ENCODE measurements at places on chromosomes 5 and 9.

GRCh38 chr5:131589510-131590348 lies 45.3 kb downstream of the RAPGEF6 start:
- peak; percentile 67 for DNase-seq

DNA sequence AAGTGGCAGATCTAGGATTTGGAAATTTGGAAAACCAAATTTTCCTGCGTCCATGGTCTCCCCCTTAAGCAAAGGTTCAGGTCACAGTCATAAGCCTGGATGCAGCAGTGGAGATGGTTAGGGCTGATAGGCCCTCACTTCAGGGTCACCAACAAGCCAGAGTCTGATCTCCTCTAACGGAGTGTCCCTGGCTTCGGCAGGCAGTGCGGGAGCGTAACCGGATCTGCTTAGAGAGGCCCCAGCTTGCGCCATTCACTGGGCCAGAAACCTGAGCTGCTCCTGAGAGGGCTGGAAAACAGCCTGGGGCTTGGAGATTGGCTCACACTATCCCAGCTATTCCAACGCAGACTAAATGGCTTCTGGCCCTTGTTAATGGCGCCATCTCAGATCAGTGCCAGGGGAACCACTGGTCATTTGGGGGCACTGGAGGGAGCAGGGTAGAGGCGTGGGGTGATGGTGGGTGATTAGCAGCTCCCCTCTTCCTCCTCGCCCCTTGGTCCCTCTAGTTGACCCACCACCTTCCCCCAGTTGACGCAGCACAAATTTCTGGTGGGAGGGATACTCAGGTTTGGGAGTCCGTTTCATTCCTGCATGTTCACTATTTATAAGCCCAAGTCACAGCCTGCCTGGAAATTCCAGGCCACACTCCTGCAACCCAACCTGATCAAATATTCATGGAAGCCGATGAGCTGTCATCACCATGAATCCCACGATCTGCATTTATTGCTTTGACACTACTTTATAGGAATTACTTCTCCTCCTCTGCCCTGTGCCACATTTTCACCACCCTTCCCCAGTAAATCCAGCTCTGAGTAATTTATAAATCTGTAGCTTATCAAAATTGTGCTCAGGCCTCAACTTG lies 134.6 kb upstream of the CPEB4 start:
- no peak for DNase-seq

- no peak for DNase-seq
Observed at GRCh38 chr9:86792136-86792535, 155.2 kb downstream of the GAS1 start.

GRCh38 chr5:79754865-79755555 lies 65.4 kb downstream of the CMYA5 start:
- DNase-seq, result no peak

- DNase-seq, result no peak
Observed at GRCh38 chr9:29209748-29210291, 1636.5 kb upstream of the C9orf72 start.

- DNase-seq, result no peak
Observed at GRCh38 chr5:97929383-97929782, 746.3 kb upstream of the RIOK2 start.

GRCh38 chr5:172586125-172587060 lies 54.7 kb upstream of the NEURL1B start:
- DNase-seq, result no peak

DNA sequence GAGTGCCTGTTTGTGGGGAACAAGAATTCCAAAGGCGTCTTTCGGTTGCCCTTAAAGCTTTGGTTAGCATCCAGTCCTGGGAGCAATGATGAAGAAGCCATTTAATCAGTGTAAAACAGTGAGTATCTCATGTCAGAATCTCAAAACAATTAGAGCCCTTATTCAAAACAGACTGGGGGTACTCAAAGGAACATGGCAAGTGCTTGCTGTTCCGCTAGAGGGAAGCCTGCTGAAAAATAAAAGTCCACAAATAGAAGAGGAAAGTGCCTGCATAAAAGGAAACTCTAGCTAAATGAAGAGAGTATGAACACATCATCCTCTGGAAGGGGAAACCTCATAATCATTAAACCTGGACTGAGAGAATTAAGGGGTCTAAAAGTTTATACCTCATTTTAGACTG lies 26.4 kb downstream of the FBXL7 start:
- no peak for DNase-seq

DNA sequence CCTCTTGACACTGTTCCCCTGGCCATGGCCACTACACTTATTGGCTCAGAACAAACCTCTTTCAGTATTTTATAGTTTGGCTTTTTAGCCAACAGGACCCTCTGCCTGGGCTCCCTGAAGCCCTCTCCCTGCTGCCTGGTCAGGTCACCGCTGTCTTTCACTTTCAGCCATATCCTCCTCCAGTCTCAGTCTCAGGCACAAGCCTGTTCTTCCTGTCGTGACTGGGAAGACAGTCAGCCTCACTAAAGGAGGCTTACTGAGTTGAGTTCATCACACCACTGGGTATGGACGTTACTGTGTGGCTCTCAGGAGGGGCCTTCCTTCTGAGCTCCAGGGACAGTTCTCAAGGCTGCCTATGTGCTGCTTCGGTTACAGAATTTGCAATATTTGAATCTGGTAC lies 2.0 kb downstream of the QSOX2 start:
- DNase-seq, result no peak

DNA sequence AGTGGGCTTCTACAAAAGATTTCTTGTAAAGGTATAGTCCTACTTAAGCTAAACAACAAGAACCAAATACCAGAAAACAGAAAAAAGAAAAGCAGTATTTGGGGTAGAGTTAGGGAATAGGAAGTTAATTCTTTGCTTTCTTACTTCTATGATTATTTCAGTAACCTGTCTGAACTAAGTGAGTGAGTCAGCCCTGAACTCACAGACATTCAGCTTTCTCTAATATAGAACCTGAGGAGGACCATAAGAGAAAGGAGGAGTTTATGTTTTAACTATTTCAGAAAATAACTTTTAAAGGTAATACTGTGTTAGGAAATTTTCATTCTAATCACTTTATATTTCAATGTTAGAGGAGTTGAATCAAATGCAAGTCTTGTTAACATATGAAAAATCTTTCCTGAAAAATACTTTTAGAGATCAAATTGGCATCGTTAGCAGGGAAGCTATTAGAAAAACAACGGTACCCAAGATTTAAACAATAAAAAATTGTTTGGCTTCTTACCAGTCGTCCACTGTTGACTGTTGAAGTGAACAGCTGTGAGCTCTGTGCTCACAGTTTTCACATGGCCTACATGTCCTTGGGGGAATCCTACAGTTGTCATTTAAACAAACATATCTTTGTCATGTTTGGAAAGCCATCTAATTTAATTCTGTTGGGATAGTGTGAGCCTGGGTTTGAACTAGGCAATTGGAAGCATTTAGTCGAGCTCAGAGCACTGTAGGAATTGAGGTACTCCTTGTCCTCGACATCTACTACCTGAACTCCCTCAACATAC lies 19.9 kb upstream of the ZFAND5 start:
- DNase-seq, result no peak

DNA sequence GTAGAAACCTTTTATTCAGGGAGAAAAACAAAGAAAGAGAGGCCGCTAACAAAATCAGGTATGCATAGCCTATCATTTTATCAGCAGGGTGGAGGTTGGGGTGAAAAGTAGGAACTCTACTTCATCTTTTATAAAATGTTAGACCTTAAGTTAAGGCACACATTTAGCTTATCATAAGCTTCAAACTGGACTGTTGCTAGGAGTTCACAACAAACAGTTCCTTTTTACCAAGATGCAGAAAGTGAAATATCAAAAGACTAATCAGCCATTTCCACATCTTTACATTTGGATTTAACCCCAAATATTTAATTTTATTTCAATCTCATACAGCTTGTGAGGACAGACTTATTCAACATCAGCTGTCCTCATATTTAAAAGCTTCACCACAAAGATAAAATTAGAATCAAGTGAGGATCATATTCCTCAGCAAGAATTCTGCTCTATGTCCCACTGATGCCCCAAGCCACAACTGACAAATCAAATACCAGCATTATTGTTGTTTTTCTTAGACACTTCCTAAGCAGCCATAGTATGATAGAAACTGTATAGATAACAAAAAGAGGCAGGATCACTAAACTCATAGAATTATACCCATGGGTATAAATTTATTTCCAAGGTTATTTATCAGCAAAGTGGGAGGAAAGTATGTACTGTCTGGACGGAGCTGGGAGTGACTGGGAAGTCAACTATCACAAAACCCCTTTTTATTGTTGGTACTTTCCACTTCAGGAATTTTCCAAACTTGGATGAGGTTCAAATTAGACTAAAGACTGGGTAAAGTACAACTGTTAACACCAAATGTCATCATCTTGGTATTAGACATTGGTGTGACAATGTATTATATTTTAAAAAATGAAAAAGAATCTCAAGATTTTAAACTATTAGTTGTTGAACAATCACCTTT lies 29.9 kb upstream of the MYOT start:
- no peak for DNase-seq

DNA sequence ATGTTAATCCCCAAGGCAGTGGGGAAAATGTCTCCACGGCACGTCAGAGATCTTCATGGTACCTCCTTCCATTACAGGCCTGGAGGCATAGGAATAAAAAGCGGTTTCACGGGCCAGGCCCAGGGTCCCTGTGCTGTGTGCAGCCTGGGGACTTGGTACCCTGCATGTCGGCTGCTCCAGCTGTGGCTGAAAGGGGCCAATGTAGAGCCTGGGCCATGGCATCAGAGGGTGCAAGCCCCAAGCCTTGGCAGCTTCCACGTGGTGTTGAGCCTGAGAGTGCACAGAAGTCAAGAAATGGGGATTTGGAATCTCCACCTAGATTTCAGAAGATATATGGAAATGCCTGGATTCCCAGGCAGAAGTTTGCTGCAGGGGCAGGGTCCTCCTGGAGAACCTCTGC lies 508.9 kb upstream of the COX7C start:
- DNase-seq, result no peak

DNA sequence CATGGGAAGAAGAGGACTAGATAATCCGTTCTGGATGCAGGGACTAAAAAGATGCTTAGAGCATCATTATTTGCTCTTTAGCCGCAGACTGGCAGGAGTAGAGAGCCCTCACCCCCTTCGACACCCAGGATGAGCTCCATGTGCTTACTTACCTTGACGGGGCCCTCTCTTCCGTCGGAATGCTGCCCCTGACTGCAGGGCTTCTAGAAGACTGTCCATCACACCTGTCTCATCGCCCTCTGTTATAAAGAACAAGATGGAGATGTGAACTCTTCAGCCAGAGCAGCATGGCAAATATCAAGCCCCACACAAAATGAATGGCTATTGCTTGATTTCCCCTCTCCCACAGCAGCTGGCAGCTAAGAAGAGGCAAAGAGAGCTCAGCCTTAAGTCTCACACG lies 35.1 kb downstream of the PCDHGC5 start:
- DNase-seq, result no peak

GRCh38 chr9:127096208-127096607 lies 26.2 kb downstream of the ANGPTL2 start:
- no peak for DNase-seq

GRCh38 chr5:84718377-84718776 lies 333.7 kb upstream of the EDIL3 start:
- DNase-seq, result no peak

DNA sequence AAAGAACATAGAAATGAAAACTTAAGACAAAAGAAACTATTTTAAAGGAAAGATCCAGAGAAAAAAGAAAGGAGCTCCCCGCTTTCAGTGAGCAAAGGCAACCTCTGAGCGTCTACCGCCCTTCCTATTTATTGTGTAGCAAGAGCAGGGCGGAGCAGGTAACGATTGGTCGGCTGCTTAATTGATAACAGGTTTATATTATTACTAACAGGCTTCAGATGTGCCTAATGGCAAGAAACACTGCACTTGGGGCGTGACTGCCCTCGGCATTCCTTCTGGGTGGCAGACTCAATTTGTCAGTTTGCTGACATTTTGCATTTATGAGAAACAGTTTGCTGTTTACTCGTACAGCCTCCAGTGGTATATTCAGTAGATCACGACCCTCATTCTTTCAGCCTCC lies 482.7 kb upstream of the C9orf72 start:
- DNase-seq, result no peak

DNA sequence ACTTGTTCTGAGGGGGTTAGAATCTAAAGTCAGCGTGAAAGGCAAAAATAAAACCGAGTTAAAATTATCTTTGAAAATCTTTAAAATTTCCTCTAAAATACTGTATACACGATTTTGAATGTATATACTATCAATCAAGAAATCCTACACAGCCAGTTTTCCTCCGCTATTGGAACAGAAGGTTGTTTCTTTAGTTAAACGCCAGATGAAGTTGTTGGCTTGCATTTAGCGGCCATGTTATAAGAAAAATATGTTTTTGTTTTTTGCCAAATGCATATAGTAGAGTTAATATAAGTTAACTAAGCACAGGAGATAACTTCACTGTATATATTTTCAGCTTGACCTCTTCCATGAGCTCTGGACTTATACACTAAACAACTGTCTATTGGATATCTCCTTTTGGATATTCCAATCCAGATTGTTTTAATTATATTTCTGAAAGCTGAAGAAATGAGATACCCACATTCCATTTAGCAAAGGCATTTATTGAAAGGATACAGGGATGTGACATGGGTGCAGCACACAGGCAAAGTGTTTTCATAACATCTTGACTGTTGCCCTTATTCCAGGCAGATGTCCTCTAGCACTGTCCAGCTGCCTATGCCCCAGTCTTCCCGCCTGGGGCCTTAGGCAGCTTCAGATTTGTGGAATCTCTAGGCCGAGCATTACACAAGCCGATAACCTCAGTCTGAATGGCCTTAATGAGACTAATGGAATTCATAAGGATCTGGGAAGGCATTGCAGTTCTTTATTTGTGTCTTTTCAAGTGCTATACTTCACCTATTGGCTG lies 10.0 kb upstream of the ATG10 start:
- DNase-seq, result no peak

DNA sequence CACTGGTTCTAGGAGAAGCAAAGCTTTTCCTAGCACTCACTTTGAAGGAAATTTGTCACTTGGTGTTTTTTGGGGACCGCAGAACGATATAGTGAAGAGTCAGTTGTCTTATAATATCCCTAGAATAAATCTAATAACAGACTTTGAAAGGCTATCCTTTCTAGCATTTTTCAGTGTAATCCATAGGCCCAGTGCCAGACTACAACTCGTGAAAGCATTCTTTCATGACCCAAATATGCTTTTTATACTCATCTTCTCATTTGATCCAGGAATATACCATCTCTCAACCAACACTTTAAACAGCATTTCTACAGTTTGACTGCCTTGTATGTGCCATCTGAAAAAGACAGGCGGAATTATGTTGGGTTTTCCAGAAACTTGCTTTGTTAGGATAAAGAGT lies 104.0 kb downstream of the ERCC6L2 start:
- DNase-seq, result no peak

GRCh38 chr9:126791406-126792230 lies 13.2 kb upstream of the ZBTB43 start:
- no peak for DNase-seq

DNA sequence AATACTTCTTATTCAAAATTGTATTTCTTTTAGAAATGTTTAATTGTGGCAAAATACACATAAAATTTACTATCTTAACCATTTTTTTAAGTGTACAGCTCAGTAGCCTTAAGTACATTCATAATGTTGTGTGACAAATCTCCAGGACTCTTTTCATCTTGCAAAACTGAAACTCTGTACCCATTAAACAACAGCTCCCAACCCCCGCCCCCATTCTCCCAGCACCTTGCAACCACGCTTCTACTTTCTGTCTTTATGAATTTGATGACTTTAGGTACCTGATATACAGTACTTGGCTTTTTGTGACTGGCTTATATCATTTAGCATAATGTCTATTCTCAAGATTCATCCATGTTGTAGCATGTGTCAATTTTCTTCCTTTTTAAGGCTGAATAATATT lies 2.8 kb upstream of the IL5 start:
- DNase-seq, result no peak

All from GM13977 (cell line).